ENCODE measurements at places on chromosomes 5 and 9.

GRCh38 chr5:23208959-23209431 lies 298.4 kb upstream of the PRDM9 start:
- DNase-seq: peak; percentile 19

- DNase-seq: no peak
Measured at GRCh38 chr5:22431406-22431805, 421.7 kb downstream of the CDH12 start.

- no peak for DNase-seq
Measured at GRCh38 chr5:96919754-96920197, 16.1 kb upstream of the LNPEP start.

GRCh38 chr9:124834591-124834990 lies 18.7 kb upstream of the WDR38 start:
- peak; percentile 72 for DNase-seq

- no peak for DNase-seq
Measured at GRCh38 chr5:114310666-114311065, 51.2 kb upstream of the KCNN2 start.

DNA sequence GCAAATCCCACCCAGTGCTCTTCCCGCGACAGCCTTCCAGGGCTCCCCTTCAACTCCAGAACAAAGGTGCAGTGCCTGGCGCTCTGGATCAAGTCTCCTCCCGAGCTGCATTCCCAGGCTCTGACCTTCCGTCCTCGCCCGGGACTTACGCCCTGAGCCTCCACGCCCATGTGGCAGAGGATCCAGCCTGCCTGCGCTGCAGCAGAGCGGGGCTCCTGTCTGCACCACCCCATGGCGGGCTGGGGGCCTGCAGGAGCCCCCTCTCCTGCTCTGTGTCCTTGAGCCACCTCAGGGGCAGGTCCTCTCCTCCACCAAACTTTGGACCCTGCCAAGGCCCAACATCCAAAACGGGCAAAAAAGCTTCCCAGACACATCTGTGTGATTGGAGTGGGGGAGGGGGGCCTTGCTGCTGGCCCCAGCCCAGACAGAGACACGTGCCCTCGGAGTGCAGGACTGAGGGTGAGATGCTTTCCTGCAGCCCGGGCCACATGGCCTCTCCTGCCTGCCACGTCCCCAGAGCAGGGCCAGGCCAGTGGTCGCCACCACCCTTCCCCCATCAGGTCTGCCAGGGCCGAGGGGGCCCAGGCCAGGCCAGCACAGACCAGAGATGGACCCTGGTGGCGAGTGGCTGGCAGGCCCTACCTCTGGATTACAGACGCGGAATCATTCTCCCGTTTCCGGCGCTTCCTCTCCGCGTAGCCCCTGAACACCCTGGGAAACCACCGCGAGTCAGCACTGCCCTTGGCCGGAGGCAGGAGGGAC lies 4.4 kb downstream of the NSMF start:
- DNase-seq: no peak

GRCh38 chr5:83294246-83294645 lies 177.3 kb upstream of the VCAN start:
- no peak for DNase-seq

DNA sequence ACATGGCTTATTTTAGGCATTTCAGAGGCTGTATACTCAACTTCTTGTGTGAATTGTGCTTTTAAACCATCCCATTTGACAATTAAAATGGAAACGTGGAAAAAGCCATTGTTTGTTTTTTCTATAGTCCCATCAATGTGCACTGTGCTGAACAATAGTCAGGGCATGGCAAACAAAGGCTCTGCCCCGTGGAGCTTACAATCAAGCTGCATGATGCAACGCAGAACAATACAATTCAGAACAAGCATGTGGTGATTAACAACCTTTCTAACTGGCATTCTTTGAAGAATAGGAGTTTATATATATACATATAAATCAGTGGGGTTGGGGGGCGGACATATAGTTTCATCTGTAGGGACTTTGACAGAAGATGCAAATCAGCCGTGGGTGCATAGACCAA lies 2125.4 kb upstream of the WWC1 start:
- no peak for DNase-seq

GRCh38 chr5:142086229-142086628 lies 22.4 kb upstream of the NDFIP1 start:
- DNase-seq: no peak

- DNase-seq: no peak
Measured at GRCh38 chr9:72788966-72789735, 163.7 kb downstream of the ALDH1A1 start.

DNA sequence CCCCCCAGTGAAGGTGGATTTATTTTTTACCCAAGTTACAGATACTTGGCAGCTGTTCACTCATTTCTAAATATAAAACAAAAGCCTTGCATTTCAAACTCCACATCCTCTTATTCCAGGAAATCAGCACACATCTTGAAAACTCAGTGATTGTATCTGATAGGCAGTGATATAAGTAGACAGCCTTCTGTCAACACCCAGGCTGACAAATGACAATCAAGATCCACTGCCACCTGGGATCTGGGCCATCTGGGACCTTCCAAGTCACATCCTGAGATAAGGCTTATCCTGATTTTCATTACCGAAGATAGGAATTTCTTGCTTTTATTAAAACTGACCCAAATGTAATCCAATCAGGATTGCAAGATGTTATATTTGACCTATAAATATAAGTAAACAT lies 201.3 kb upstream of the PUM3 start:
- no peak for DNase-seq

DNA sequence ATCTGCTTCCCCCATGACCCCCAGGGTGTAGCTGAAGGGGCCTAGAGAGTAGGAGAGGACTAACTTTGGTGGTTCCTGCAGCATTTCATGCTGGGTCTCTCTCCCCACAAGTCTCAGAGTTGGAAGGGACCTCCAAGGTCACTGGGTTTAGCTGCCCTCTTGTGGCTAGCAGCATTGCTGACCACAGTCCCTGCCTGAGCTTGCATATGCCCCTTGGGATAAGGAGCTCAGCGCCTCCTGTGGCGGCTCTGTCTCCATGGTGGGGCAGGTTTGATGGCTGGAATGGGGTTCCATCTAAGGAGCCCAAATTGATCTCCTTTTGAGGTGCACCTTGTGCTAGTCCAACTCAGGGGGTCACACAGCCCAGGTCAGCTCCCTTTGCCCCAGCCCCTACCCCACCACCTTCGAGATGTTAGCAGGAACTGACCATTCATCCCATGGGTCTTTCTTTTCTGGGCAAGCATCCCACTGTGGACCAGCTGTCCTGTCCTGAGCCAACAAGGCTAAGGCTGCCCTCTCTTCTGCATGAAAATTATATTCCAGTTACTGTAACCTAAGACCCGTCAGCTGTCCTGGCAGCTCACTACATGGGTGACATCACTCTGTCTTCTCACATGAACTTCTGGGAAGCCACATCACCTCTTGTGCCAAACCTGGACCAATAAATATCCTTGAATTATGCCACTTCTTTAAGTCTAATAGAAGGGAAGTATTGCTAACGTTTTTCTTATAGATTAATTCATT lies 196.2 kb downstream of the HSPA4 start:
- peak; percentile 80 for DNase-seq

GRCh38 chr9:38431116-38431515 lies 6.9 kb upstream of the IGFBPL1 start:
- DNase-seq: no peak

DNA sequence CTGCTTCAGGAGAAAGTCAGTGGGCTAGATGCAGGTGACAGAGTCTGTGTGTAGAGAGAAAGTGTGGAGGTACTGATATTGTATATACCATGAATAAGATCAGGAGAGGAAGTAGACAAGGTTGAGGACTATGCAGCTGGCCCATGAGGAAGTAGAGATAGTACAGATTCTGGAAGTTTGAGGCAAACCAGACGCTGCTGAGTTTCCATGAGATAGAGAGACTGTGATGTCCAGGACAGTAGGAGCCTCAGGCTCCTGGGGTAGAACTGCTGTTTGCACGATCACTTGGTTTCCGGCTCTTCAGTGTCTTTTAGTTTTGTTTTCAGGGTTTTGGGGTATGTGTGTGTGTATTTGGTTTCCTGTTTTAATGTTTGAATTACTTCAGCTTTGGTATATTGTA lies 13.6 kb downstream of the OTULINL start:
- DNase-seq: no peak

DNA sequence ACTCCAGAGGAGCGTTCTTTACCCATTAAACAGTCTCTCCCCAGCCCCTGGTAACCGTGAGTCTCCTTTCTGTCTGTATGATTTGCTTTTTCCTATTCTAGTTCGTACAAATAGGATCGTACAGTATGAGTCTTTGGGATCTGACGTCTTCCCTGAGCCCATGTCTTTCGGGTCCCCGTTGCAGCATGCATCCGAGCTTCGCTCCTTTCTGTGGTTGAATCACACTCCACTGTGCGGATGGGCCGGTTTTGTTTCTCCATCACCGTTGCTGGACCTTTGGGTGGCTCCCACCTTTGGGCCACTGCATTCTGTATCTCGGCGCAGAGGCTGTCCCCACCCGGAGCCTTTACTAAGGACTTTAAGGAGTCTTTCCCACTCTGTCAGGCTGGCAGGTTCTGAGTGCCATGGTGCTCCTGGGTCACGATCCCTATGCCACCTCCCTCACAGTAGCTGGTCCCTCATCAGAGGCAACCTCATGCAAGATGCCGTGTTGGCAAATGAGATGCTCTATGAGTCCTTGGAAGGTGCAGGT lies 145.7 kb upstream of the COL5A1 start:
- no peak for DNase-seq

- DNase-seq: no peak
Measured at GRCh38 chr5:150073086-150073625, 13.2 kb downstream of the CSF1R start.

GRCh38 chr9:136122425-136123383 lies 4.0 kb upstream of the TMEM250 start:
- peak; percentile 63 for DNase-seq

GRCh38 chr9:91166796-91167366 lies 194.8 kb downstream of the AUH start:
- peak; percentile 52 for DNase-seq

DNA sequence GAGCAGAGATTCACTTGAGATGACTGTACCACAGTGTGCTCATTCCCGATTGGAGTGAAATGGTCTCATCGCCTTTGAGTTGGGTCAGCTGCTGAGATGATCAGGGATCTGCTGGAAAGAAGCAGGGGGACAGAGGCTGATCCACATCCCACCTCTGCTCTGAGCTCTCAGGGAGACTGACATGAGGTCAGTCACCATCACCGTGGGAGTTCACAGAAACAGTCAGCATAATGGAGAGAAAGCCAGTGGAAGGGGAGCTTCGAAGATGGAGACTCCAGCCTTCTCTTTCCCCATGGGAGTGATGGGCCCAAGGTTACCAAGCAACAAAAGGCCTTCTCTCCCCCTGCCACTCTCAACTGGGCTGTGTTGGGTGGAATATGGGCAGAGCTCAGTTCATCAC lies 276.4 kb downstream of the CDK5RAP2 start:
- DNase-seq: no peak

DNA sequence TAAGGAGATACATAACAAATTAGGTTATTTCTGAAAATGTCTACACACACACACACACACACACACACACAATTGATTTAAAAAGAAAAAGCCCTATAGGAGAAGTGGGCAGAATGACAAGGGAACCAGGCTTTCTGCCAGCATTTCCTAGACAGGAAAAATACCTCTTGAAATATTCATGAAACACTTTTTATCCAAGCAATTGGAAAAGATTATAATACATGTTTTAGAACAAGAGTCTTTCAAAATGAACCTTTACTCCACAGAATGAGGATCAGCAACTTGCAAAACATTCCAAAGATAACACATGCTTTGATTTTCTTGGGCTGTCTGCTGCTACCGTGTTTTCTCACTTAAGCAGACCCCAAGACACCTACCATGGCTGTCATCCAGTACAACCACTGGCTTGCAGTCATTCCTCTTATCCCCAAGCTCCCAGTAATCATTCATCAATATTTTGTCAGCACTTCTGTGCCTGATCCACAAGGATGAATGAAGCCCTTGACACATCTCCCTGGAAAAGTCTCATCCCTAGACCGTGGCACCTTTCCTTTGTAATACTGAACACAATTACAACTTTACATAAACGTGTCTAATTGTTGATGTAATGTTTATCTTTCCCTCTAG lies 717.1 kb upstream of the ZNF608 start:
- no peak for DNase-seq

DNA sequence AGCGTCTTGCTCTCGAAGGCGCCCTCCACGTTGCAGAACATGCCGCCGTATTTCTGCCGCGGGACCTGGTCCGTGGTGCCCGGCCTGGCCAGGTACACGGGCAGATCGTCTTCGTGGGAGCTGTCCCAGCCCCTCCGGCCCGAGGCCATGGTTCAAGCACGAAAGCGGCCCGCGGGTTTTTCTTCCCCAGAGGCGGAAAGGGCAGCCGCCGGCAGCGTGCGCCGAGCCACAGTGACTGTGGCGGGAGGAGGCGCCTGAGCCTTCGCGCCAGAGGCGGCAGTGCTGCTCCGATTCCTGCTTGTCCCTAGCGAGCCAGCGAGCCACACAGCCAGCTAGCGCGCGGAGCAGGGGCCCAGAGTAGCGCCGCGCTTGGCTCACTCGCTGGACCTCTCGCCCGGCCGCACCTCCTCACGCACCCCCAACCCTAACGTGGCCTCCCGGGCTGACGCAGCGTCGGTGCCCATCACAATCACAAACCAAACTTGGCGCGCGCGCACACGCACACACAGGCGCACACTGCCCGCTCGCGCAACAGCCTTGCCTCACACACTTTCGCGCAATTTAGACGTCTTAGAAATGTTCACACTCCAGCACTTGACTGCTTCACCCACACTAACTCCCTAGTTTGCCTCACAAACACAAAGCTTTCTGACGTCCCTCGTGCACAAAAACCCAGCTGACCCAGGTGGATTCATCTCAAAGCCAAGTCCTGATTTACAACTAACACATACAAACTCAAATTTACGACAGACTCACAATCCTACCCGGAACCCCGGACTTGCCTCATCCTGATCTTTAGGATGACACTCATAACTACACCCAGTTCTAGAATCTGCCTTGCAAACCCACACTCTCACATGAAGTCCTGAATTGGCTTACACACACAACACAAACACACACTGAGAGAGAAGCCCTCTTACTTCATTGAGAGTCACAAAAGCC lies at the start of gene DPYSL3:
Gene DPYSL3, minus strand, starts transcription at position 359 of the 942 bp plus-strand sequence. Its CDS starts 210 bp downstream, at position 149.
- DNase-seq: peak; percentile 89

DNA sequence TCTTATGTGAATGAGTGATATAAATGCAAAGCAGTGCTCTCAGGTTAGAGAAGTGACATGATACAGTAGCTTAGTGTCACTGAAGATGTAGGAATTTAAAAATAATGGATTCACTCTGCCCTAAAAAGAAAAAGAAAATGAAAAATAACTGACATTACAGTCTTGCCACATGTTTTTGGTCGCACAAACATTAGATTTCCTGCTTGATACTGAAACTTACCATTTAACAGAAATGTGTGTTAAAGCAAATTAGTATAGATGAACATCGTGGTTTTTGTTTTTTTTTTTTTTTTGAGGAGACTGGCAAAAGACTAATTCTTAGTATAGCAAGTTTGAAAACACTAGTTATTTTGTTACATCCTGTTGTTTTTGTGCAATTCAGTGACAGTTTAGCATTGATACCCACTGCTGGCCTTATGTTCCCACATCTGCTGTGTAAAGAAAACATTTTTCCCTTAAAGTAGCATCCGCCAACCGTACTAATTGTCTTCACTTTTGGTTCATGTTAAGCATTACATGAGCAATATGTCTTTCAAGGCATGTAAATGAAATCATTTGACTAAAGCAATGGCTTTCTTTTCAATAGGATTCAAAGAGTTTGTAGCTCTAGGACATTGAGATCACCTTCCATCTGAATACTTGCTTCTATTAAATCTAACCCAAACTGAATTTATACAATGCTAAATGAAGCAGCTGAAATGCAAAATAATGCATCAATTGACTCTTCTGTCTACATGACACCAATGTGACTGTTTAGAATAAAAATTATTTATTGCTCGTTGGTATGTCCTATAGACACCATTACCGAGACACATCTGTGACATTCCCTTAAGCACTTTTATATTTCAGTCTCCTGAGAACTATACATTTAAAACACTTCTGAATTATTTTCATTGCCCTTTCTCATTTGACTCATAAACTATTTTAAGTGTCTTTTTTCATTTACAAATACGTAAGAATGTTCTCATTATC lies 859.1 kb downstream of the MAT2B start:
- DNase-seq: no peak
